ENCODE measurements at places on chromosomes 7 and 10.

DNA sequence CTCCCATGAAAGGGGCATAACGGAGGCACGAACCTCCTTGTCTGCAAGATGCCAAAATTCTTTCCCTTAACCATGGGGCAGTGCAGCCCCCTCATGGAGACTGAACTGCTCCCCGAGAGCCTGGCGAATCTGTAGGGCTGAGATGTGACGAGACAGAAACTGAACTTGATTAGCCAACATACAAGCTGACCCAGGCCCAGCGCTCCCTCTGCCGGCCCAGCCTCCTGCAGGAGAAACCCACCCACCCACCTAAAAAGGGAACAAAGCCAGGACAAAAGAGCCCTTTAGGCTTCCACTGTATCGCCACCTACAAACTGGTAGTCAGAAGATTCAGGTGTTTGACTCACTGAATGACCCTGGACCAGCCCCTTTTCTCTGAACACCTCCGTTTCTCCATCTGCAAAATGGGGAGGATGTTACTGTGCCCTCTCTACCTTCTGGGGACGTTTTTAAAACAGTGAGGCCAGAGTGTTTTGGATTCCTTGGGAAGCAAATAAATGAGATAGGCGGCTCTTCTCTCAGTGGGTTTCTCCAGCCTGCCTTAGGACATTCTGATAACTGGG, 58.4 kb downstream of the C10orf105 start:
- no peaks in the 10 kb centered on the region for H3K27me3 ChIP-seq
- DNase-seq = no peak
- H3K36me3 ChIP-seq = no peaks in the 10 kb centered on the region
- peaks cover 4% of the 10 kb centered on the region for H3K4me1 ChIP-seq
- no peak overlapping the region for H3K27ac ChIP-seq
- no peak overlapping the region for H3K4me3 ChIP-seq

DNA sequence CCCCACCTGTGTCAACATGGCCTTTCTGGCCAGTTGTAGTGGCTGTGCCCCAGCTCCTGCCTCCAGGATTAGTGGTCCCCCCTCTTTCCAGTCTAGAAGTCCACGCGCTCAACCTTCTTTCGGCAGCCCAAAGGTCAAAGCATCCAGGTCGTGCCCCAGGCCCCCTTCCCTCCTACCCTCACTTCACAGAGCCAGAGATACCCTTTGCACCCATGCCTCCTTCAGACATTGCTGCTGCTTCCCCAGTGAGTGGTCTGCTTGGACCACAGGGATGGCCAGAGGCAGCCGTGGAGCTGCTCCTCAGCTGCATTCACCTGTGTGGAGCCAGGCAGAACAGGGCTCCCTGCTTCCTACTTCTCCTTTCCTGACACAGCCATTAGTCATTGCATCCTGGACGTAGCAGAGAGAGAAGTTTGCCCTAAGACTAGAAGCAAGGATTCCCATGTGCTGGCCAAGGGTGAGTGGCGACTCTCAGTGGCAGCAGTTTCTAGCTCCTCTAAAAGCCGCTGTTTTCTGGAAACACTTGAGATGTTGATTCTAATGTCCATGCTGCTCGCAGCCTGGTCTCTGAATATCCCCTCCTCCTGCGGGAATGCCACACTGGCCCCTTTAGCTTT, 243.1 kb upstream of the SHH start:
- H3K27me3 ChIP-seq = no peaks in the 10 kb centered on the region
- DNase-seq = no peak
- H3K4me1 ChIP-seq = no peaks in the 10 kb centered on the region
- no peak overlapping the region for H3K27ac ChIP-seq
- H3K36me3 ChIP-seq = no peaks in the 10 kb centered on the region

GRCh38 chr7:34652809-34653208, 5.2 kb upstream of the NPSR1 start:
- H3K27ac ChIP-seq = no peak overlapping the region
- no peak for DNase-seq
- no peak overlapping the region for H3K4me3 ChIP-seq
- no peaks in the 10 kb centered on the region for H3K4me1 ChIP-seq
- no peaks in the 10 kb centered on the region for H3K36me3 ChIP-seq

DNA sequence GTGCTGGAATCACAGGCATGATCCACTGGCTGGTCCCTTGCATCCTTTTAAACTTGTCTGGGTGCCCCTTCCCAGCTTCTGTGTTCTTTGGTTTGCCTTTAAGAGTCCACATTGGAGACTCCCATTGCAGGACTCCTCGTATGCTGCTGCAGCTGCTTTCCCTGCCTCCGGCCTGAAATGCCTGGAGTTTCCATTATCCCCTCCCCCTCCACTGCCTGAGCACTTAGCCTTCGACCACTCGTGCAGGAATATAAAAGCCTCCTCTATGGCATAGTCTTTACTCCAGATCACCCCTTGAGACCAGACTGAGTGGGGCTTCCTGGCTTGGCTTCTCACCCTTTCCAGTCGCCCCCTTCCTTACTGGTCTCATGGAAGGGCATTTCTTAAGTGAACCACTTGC, 80.2 kb downstream of the RHOBTB1 start:
- no peaks in the 10 kb centered on the region for H3K4me1 ChIP-seq
- no peak for DNase-seq
- no peak overlapping the region for H3K4me3 ChIP-seq
- H3K27me3 ChIP-seq = no peaks in the 10 kb centered on the region
- H3K27ac ChIP-seq = no peak overlapping the region

DNA sequence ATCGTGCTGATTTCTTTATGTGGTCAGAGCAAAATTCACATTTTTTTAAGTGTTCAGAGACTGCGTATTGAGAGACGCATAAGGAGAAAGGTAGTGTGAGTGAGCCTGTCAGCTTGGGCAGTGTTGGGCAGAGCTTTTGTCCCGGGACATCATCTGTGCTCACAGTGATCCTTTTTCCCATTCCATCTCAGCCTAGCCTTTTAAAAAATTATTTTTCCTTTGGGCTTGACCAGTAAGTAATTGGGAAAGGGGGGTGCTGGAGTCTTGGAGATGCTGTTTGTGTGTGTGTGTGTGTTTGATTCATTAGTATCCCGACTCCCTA, 1.5 kb downstream of the NRF1 start:
- H3K36me3 ChIP-seq = peaks cover 8% of the 10 kb centered on the region
- no peaks in the 10 kb centered on the region for H3K27me3 ChIP-seq
- no peak overlapping the region for H3K27ac ChIP-seq
- H3K4me3 ChIP-seq = peak overlapping the region; percentile 80
- peaks cover 46% of the 10 kb centered on the region for H3K4me1 ChIP-seq
- DNase-seq = no peak

- DNase-seq = no peak
- H3K4me3 ChIP-seq = no peak overlapping the region
- no peak overlapping the region for H3K27ac ChIP-seq
- H3K36me3 ChIP-seq = no peaks in the 10 kb centered on the region
- H3K4me1 ChIP-seq = no peaks in the 10 kb centered on the region
Observed at GRCh38 chr7:79709574-79710409, 256.3 kb upstream of the MAGI2 start.

- no peaks in the 10 kb centered on the region for H3K36me3 ChIP-seq
- no peak for DNase-seq
- no peaks in the 10 kb centered on the region for H3K4me1 ChIP-seq
- no peaks in the 10 kb centered on the region for H3K27me3 ChIP-seq
- no peak overlapping the region for H3K27ac ChIP-seq
Observed at GRCh38 chr10:121455377-121455776, 142.9 kb downstream of the FGFR2 start.

GRCh38 chr7:4818000-4818794, 42.8 kb downstream of the AP5Z1 start:
- no peaks in the 10 kb centered on the region for H3K36me3 ChIP-seq
- H3K27me3 ChIP-seq = no peaks in the 10 kb centered on the region
- no peak overlapping the region for H3K4me3 ChIP-seq
- DNase-seq = no peak
- H3K4me1 ChIP-seq = no peaks in the 10 kb centered on the region

DNA sequence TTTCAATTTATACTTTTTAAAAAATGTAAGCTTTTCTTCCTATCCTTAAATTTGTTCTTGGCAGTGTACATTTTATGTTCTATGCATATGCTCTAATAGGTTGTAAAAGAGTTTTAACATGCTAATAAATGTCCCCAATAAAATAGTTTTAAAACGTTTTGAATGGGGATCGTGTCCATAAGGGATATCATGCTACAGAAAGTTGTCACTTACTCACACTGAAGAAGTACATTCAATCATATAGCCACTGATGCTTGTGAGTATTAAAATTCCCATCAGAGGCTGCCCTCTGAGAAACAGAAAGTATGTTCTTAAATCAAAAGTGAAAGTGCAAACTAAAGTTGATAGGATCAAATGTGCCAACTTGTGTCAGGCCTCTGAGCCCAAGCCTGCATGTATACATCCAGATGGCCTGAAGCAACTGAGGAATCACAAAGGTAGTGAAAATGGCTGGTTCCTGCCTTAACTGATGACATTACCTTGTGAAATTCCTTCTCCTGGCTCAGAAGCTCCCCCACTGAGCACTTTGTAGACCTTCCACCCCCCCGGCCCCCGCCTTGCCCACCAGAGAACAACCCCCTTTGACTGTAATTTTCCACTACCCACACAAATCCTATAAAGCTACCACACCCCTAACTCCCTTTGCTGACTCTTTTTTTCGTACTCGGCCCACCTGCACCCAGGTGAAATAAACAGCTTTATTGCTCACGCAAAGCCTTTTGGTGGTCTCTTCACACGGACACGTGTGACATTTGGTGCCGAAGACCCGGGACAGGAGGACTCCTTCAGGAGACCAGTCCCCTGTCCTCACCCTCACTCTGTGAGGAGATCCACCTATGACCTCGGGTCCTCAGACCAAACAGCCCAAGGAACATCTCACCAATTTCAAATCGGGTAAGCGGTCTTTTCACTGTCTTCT, 877 bp upstream of the NOD1 start:
- peaks cover 4% of the 10 kb centered on the region for H3K36me3 ChIP-seq
- peak overlapping the region; percentile 62 for H3K4me3 ChIP-seq
- H3K27me3 ChIP-seq = no peaks in the 10 kb centered on the region
- peaks cover 38% of the 10 kb centered on the region for H3K4me1 ChIP-seq
- DNase-seq = peak; percentile 65

GRCh38 chr7:28018856-28019465, 161.6 kb downstream of the JAZF1 start:
- peaks cover 17% of the 10 kb centered on the region for H3K36me3 ChIP-seq
- DNase-seq = no peak
- H3K27ac ChIP-seq = no peak overlapping the region

DNA sequence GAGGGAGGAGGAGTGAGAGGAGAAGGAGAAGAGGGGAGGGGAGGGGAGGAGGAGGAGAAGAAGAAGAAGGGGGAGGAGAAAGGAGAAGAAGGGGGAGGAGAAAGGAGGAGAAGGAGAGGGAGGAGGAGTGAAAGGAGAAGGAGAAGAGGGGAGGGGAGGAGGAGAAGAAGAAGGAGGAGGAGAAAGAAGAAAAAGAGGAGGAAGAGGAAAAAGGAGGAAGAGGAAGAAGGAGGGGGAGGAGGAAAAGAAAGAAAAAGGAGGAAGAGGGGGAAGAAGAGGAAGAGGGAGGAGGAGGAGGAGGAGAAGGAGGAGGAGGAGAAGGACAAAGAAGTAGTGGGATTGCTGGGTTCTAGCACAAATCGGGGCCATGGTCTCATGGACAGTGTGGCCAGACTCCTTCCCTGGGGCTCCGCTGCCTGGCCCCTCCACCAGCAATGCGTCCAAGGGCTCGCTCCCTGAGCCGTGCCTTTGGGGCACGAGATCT, 4.2 kb upstream of the MAFK start:
- H3K36me3 ChIP-seq = no peaks in the 10 kb centered on the region
- no peaks in the 10 kb centered on the region for H3K27me3 ChIP-seq
- H3K27ac ChIP-seq = no peak overlapping the region
- H3K4me3 ChIP-seq = no peak overlapping the region
- H3K4me1 ChIP-seq = peaks cover 9% of the 10 kb centered on the region

DNA sequence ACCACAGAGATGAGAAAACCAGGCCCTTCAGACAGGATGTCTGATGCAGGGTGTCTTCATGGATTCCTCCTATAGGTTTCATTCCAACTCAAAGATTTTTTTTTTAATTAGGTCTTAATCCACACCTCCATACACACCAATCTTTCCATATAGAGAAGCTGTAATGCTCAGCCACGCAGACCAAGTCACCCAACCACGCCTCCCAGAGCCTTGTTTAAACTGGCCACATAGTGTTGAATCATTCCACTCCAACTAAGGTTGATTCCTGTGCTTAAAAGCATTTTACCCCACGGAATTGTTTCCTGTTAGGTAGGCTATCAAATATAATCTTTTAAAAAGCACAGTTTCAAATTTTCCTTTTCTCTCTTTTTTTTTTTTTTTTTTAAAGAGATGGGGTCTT, 153.6 kb downstream of the TYW1B start:
- no peaks in the 10 kb centered on the region for H3K36me3 ChIP-seq
- no peaks in the 10 kb centered on the region for H3K4me1 ChIP-seq
- no peaks in the 10 kb centered on the region for H3K27me3 ChIP-seq
- no peak overlapping the region for H3K27ac ChIP-seq

- H3K4me3 ChIP-seq = no peak overlapping the region
- H3K27ac ChIP-seq = no peak overlapping the region
Observed at GRCh38 chr10:33793793-33794192, 459.3 kb upstream of the NRP1 start.

DNA sequence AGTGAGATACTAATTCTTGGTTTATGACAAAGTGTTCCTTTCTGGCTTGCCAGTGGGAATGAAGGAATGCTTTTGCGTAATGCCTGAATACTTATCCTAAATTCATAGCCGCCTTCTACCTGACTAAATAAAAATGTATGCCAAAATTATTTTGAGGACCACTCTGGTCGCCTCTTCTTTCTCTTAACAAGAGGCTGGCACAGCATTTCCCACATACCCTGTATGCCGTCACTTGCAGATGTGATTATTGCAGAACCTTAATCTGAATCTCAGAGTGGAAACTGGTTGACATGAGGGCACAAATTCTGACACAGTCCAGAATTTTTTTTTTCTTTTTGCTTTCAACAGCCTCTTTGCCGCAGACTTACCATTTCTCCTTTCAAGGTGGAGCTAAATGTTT, 124.6 kb upstream of the GLCCI1 start:
- H3K27me3 ChIP-seq = no peaks in the 10 kb centered on the region
- DNase-seq = no peak
- no peak overlapping the region for H3K4me3 ChIP-seq
- H3K27ac ChIP-seq = no peak overlapping the region

GRCh38 chr10:70559861-70560260, 42.7 kb downstream of the PRF1 start:
- no peaks in the 10 kb centered on the region for H3K36me3 ChIP-seq
- no peak overlapping the region for H3K27ac ChIP-seq
- no peak for DNase-seq
- H3K4me1 ChIP-seq = peaks cover 8% of the 10 kb centered on the region
- H3K27me3 ChIP-seq = no peaks in the 10 kb centered on the region
- no peak overlapping the region for H3K4me3 ChIP-seq

- H3K4me1 ChIP-seq = no peaks in the 10 kb centered on the region
- no peaks in the 10 kb centered on the region for H3K27me3 ChIP-seq
- no peaks in the 10 kb centered on the region for H3K36me3 ChIP-seq
- no peak overlapping the region for H3K27ac ChIP-seq
Observed at GRCh38 chr7:123096434-123096833, 100.9 kb upstream of the TAS2R16 start.

GRCh38 chr7:113797420-113798010, 121.3 kb downstream of the PPP1R3A start:
- H3K4me1 ChIP-seq = no peaks in the 10 kb centered on the region
- no peaks in the 10 kb centered on the region for H3K27me3 ChIP-seq
- H3K4me3 ChIP-seq = no peak overlapping the region
- H3K36me3 ChIP-seq = no peaks in the 10 kb centered on the region

Data from B cell (primary cell).